ENCODE measurements at places on chromosomes 11 and 22.

GRCh38 chr22:28741200-28741784, 328 bp downstream of the CHEK2 start:
- DNase-seq, result no peak

GRCh38 chr11:72229925-72230763, 5.6 kb downstream of the INPPL1 start:
- DNase-seq, result no peak

DNA sequence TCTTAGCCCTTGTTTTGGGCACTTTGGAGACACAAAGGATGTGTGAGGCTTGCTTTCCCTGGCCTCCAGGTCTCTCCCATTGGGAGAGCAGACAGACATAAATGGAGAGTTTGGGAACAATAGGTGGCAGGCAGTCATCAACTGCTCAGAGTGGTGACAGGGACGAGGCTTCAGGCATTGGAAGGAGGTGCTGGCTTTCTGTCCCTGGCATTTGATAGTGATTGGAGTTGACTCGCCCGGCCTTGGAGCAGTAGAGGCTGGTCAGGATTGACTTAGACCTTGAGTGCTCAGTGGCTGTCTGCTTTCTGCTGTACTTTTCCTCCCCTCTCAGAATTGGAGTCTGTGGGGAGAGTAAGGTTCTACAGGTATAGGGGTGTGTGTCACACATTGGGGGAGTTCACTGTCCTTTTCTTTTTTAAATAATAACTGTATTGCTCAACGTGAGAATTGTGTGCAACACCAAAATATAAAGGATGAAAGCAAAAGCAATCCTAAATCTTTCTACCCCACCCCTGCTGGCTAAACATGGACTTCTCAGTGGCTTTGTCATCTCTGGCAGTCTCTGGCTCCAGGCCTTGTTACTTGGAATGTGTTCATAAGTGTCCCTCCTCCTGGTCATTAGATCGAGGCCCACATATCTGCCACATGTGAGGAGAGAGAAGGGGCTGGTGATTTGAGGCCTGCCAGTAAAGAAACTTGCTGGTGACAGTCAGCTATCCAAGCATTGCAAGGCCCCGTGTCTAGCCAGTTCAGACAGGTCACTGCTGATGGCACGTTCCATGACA, 21.1 kb downstream of the SHISA8 start:
- DNase-seq, result no peak

GRCh38 chr11:8252388-8252787, 11.3 kb downstream of the LMO1 start:
- no peak for DNase-seq

DNA sequence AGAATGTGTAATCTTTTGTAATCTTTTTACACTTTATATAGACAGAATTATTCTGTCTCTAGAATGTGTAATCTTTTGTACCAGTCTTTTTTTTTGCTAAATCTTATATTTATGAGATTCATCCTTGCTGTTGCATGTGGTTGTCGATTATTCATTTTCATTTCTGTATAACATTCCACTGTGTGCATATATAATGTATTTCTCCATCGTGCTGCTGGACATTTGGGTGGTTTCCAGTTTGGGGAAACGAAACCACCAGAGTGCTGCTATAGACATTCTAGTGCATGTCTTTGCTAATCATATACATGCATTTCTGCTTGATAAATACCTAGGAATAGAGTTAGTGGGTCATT, 146.5 kb downstream of the GRIK4 start:
- no peak for DNase-seq

DNA sequence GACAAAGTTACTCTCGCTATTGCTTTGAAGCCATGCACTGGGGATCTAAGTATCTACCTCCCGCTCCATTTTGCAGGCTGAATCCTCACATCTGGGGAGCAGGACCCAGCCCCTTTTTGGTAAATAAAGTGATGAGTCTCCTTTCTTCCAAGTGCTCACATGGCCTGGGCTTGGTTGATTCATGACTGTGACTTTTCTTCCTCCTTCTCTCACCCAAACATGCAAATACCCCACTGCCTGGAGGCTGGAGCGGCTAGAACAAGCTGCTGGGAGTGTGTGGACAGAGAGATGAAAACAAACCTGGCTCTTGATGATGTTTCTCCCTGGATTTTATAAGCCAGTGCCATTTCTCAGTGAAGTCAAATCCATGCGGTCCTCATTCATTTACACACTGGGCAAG, 72.7 kb downstream of the TRIM29 start:
- DNase-seq, result no peak

- DNase-seq, result no peak
These were observed 296.2 kb downstream of the DDX10 start for GRCh38 chr11:108961095-108961494.

DNA sequence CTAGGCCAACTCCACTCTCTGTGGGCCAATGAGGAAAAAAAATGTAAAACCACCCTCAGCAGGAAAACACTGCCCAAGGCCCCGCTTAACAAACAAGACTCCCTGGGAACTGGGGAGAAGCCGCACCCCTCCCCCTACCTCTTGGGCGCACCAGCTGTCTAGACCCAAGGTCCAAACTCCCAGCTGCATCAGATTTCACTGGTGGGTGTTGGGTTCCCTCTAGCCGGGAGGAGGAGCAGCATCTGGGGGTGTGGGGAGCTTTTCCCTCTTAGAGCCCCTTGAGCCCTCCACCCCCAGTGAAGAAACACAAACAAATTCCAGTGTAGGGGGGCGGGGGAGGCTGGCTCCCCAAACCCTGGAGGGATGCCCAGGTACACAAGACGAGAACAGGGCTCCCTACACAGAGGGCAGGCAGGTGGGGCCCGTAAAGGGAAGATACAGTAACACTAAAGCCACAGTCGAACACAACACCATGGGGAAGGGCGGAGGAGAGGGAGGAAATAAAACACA, 64.9 kb downstream of the NECTIN1 start:
- no peak for DNase-seq

DNA sequence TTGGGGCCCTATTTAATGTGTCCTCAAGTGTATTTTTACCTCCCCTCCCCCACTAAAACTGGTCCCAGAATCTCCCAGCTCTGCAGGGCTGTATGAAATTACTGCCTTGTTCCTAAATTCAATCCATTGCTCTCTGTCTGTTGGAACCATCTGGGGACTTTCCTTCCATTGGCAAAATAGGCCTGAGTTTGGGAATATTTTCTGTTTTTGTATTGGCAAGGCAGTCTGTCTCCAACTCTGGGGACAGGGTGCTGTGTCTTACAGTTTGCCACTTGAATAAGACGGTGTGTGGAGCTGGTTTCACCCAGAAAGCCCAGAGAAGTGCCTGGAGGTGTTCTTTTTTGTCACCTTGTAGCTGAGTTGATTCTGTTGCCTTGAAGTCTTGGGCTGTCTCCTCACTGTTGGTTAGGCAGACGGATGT, 1.3 kb downstream of the PACS1 start:
- DNase-seq, result no peak

GRCh38 chr11:27460158-27460978, 12.2 kb downstream of the LGR4 start:
- DNase-seq, result no peak

GRCh38 chr11:44813401-44813800, 86.6 kb downstream of the TSPAN18 start:
- DNase-seq, result no peak

GRCh38 chr11:79461144-79461543, 20.3 kb upstream of the TENM4 start:
- DNase-seq, result peak; percentile 38

DNA sequence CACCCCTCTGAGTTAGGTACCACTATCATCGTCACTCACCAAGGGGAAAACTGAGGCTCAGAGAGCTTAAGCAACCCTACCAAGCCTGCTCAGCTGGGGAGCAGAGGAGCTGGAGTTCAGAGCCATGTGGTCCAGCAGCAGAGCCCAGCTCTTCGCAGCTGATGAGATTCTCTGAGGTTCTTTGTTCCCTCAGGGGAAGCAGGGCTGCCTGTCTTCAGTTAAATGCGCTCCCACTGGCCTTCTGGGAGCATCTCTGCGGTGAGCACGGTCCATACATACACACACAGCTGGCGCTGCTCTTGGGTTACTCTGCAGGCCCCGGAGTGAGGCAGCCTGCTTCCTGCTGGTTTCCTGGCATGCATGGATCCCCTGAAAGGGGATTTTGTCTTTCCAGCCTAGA, 5.2 kb upstream of the PTGDR2 start:
- DNase-seq, result no peak

DNA sequence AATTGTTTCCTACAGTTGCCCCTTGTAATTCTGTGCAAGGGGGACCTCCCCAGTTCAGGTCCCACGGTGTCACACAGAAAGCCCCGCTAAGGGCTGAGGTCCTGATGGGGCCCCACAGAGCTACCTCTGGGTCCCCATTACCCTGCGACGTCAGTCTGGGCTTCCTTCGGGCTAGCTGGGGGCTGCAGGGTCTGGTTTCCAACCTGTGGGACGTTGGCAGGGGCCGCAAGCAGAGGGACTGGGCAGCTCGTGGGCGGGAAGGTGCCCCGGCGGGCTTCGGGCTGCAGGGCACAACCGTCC, 698 bp downstream of the SLC37A4 start:
- no peak for DNase-seq

DNA sequence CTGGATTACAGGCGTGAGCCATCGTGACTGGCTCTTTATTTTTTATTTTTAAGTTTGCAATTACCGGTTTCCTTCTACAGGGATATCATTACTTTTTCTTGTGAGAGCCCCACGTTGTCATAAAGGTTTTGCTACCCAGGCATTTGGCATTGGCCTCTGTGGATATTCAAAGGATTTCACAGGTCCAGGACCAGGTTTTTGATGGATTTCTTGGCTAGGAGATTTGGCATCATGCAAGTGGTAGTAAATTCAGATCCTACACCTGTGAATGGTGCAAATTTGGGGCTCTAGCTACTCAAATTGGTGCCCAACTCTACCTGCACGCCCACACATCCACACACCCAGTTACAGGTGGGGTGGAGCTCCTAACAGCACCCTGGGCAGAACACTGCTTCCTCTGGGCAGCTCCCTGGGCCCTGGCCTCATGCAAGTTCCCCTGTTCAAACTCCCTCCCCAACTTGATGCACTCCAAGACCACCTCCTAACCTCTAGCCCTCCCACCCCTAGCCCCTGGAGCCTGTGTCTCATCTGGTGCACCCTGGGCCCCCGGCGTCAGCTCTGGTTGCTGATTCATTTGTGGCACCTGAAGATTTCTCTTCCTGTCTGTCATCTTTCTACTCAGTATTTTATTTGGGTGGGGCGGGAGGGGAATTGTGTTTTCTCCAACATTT, 9.3 kb upstream of the MRGPRD start:
- no peak for DNase-seq

DNA sequence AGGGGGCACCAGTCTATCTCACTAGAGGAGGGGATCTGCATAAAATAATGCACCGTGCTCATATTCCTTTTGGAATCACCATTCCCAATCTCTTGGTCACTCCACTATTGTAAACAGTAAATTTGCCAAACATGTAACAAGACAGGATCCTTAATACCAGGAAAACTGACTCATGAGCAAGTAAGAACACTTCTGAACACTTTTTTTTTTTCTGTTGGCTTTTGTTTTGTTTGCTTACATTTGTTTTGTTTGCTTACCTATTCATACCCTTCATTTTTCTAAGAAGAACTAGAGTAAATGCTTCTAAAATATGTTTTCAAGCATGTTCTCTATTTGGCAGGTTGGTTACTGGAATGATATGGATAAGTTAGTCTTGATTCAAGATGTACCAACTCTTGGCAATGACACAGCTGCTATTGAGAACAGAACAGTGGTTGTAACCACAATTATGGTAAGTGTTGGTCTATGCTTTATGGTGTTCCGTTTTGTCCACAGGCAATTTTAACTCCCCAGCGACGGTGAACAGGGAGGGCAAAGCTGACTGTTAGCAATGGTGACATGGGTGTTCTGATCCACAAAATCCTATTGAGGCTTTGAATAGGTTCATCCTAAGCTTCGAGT, 111.8 kb downstream of the MSANTD4 start:
- no peak for DNase-seq

GRCh38 chr11:48164836-48165235, 51.8 kb upstream of the OR4B1 start:
- DNase-seq, result no peak

GRCh38 chr11:33531743-33532181, 168.9 kb downstream of the C11orf91 start:
- no peak for DNase-seq

- DNase-seq, result no peak
These were observed 6.0 kb downstream of the OR10Q1 start for GRCh38 chr11:58222721-58223120.

DNA sequence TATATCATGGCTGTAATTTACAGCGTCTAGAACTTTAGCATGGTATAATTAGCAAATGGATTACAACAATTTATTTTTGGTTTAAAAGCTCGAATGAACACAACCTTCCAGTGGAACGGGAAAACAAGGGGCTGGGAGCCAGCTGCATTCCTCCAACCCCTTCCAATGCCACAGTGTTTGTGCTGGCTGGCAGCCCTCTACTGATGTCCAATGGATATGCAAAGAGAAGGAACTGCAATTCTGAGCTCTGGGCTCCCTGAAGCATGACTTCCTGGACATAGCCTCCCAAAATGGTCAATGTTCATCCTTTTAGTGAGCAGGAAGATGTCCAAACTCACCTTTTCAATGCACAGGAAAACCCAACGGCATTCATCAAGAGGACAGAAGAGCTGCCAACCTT, 288.3 kb downstream of the TENM4 start:
- no peak for DNase-seq

DNA sequence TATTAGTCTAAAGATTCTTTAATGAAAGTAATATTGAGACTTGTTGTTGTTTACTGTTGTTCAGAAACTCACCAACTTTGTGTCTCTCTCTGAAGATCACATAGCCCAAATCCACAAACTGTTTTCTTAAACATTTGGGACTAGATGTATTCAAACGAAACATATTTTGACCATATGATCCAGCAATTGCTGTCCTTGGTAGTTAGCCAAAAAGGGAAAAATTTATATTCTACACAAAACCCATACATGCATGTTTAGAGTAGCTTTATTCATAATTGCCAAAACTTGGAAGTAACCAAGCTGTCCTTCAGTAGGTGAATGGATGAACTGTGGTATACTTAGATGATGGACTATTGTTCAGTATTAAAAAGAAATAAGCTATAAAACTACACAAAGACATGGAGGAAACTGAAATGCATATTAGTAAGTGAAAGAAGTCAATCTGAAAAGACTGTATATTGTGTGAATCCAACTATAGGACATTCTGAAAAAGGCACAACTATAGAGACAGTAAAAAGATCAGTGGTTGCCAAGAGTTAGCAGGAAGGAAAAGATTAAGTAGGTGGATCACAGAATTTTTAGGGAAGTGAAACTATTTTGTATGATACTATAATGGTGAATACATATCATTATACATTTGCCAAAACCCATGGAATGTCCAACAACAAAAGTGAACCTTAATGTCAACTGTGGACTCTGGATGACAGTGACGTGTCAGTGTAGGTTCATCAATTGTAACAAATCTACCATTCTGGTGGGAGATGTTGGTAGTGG, 442.9 kb downstream of the INSC start:
- DNase-seq, result no peak
